ENCODE measurements at places on chromosomes 1 and 21.

DNA sequence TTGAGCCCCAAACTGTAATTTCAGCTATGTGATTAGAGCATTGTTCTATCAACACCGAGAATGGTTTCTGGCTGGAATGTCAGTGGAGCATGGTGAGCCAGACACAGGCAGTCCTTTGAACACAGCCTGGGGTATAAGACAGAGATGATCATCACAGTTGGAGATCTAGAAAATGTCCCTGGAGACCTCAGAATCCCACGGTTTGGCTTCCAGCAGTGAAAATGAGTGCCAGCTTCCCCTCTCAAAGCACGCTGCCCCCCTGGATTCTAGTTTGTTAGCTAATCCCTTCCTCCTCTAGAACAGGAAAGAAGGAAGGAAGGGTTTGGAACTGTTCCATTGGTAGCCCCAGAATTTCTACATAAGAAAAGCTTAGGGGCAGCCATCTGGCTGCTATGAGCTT is 59.9 kb upstream of the JAK1 start:
- DNase-seq = no peak

GRCh38 chr21:32826329-32827167 is 55.0 kb upstream of the PAXBP1 start:
- no peak for DNase-seq

DNA sequence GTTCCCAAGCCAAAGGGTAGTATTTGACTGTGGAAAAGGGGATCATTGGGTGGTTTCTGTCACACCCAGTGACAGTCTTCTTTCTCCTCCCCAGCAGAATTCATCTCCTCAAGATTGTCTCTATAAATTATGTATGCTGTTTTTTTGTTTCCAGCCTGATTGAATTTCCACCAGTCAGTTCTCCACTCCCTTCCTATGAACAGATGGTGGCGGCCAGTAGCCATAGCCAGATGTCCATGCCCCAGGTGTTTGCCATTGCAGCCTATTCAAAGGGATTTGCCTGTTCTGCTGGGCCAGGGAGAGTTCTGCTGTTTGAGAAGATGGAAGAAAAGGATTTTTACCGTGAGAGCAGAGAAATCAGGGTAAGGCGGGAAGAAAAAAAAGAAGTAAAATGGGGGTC is 12.9 kb downstream of the CFAP57 start:
- DNase-seq = no peak

DNA sequence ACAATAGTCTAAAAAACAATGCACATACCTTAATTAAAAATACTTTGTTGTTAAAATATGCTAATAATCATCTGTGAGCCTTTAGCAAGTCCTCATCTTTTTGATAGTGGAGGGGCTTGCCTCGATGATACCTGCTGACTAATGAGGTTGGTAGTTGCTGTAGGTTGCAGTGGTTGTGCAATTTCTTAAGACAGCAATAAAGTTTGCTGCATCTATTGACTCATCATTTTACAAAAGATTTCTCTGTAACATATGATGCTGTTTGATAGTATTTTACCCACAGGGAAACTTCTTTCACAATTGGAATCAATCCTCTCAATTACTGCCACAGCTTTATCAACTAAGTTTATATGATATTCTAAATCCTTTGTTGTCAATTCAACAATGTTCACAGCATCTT is 7.6 kb downstream of the C1orf87 start:
- DNase-seq = no peak

DNA sequence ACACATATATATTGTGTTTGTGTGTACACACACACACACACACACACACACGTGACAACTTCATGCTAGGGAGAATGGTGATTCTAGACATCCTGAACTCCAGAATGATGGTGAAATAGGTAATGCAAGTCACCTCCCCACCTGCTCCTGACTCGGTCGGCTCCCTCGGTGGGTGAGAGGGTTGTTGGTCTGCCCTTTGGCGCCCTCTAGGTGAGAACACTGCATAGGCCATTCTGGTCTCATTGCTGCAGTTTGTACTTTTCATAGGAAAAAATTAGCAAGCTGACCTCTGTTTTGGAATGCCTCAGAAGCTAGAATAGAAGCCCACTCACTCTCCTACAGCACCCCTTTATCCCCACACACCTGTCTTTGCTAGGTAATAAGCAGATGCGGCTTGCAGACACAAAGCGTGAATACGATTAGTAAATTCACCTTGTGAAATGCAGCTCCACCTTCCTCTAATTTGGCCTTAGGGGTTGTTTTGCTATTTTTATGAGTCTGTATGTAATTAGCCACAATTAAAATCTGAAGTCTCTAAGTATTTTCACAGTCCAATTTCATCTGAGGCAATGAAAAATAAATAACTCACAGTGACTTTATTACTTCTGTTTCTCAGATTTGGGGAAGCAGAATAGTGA is 130.0 kb upstream of the KCNJ15 start:
- peak; percentile 80 for DNase-seq
